ENCODE measurements at places on chromosomes 5 and 9.

- DNase-seq = no peak
Measured at GRCh38 chr9:124010303-124010664, 1.3 kb upstream of the LHX2 start.

GRCh38 chr5:44536650-44537260 is 147.5 kb upstream of the FGF10 start:
- DNase-seq = no peak

DNA sequence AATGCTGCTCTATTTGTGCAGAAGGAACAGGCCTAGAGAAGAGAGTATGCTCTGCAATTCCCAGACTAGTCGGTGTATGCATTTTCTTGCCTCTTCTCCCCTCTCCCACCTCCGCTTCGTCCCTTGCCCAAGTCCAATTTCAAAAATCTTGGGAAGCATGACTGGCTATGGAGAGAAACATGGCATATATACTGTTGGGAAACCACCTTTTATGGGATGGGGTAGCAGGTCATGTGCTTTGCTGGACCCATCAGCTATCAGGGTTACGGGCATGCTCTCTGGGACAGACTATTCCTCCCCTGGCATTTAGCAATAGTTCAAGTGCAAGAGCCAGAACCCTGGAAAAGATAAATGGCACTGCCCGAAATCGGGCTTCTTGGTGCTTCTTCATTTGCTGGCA is 12.0 kb downstream of the ISL1 start:
- no peak for DNase-seq

DNA sequence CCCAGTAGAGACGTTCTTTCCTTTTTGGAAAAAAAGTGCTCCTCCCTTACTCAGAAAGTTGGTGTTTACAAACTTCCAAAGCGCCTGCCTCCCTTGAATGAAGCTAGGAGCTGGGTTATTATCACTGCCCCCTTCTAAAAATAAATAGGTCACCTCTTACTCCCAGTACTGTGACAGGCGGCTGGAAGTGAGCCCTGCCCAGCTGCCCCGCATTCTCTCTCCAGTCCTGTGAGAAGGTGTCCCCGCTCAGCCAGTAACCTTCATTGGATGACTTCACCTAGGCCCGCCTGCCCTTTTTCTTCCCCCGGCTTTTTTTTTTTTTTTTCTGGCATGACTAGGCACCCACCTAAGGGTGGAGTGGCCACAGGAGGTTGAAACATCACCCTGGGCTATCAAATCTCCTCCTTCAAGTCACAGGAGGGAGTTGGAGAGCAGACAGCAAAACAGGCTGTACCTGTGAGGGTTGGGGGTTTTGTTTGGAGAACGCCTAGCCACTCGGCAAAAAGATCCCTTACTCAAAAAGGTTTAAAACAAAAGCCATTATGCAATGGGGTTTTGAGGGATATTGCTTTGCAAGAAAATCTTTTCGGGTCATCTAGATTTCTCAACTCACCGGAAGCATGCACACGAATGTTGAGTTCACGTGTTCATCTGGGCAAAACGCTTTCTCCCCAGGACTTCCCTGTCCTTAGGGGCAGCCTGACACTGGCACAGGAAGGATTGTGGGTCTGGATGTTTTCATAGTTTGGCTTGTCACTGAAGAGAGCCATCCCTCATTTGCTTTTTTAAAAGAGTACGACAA is 43.3 kb upstream of the ZNF622 start:
- DNase-seq = no peak

GRCh38 chr9:37309136-37309535 is 113.4 kb upstream of the GRHPR start:
- no peak for DNase-seq

- DNase-seq = no peak
Measured at GRCh38 chr9:99593610-99594009, 228.1 kb upstream of the NR4A3 start.

DNA sequence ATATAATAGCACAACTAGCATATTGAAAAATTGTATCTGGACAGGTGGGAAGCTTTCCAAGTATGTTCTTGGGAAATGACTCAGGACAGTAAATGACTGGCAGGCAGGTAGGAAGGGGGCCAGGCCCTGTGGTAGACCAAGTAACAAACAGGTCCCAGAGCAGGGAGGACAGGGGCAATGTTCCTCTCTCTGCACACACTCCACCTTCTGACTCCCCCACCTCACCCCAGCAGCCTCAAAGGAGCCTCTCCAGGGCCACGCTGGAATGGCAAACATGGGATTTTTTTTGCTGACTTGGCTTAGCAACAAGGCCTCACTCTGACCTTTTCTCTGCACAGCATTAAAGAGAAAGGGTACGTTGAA is 31.1 kb upstream of the IQGAP2 start:
- no peak for DNase-seq

DNA sequence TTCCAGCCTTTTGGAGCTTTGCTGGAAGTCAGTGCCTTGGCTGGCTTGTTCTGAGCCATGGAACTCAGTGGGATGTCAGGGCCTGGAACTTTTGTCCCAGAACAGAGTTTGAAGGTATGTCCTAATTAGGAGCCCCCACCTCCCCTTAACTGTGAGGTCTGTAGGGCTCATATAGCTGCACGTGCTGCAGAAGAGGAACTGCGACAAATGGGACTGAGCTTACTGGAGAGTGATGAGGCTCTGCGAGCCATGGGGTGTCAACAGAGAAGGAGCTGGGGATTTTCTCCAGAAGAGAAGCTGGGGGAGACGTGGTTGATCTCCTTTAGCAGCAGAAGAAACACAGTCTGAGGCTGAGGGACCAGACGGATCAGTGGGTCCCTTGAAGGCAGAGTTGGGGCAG is 10.9 kb downstream of the TMEM8B start:
- no peak for DNase-seq

DNA sequence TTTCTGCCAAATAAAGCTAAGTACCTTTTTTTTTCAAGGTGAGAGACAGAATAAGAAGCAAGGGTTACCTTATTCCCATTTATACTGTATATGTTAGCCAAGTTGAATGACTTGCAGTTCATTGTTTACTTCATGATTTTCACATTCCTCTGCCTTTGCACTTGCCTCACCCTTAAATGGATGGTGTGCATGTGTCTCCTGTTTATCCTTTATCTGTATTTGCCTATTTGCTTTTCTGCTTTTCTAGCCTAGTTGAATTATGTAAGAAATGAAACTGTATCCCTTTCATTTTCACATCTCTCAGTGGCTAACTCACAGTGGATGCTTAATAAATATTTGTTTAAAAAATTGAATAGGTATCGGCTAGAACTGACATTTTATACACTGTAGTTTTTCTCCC is 200.8 kb upstream of the ST8SIA4 start:
- no peak for DNase-seq

DNA sequence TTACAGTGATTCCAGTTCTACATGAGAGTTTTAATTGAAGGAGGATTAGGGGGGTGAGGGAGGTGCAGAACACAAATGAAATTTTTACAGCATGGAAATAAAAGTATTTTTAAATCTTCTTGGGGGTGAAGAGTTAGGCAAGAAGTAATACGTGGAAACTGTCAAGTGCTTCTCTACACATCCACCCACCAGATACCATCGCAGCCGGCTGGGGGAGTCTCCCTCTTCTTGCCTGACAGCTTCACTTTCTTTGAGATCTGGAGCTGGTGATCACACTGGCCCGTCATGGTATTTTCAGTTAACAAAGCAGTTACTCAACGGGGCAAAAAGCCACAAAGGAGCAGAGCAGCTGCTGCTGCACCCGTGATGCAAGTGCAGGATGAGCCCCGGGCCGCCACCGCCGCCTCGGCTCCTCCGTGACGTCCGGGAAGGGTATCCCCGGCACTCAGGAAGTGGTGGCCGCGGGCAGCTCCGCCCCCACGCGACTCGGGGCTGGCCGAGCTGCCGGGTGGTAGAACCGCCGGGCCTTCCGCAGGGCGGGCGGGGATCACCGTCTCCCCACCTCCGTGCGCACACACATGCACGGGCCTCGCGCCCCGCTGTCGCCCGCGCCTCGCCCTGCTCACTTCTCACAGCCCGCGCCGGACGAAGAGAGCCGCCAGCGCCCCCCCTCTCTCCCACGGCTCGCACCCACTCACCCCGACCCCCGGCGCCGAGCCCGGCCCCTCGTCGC is 2.4 kb upstream of the NR4A3 start:
- peak; percentile 40 for DNase-seq

GRCh38 chr5:73534011-73534644 is 31.3 kb downstream of the ANKRA2 start:
- DNase-seq = no peak

DNA sequence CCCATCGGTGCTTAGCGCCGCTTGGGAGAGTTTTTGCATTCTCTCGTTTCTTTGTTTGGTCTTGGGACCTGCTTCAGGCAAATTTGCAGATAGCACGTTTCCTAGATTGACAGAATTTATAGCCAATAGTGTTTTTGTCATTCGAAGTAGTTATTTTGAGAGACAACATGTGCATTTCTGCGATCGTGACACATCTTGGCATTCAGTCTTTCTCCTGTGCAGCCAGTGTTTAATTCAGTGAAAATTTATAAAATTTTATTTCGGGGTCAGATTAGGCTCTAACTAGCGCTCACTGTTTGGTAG is 830 bp downstream of the PRRC1 start:
- DNase-seq = no peak

DNA sequence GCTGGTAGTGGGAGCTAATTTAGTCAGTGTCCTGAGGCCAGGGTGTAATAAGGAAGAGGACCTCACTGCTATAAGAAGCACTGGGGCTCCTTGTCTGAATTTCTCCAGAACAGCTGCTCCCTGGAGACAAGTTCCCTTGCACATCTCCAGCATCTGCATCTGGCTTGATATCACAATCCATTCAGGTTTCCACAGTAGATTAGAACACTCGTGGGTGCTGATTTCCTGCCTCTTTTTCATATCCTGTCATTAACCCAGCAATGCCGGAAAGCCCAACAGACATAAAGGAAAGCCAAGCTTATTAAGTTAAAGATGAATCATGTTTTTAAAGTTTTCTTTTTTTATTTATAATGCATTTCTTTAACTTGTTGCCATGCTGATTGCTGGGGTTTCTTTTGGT is 232.3 kb upstream of the WWC1 start:
- no peak for DNase-seq

DNA sequence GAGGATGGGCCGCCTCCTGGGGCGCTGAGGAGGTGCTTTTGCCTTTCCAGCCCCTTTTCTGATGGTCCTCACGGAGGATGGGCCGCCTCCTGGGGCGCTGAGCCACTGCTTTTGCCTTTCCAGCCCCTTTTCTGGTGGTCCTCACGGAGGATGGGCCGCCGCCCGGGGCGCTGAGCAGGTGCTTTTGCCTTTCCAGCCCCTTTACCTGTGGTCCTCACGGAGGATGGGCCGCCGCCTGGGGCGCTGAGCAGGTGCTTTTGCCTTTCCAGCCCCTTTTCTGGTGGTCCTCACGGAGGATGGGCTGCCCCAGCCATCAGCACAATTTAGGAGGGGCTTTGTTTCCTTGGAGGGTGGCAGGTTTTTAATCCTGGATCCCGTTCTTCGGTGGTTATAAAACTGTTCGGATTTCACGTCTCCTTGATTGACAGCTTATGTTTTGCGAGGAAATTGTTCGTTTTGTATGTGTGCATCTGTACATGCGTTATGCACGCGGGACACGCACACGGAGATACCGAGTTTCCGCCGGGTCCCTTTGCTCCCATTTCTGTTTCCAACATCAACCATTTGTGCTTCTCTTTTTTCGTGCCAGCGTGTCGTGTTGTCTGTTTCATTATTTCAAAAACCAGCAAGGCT is 34.7 kb upstream of the SLC9A3 start:
- DNase-seq = no peak

GRCh38 chr9:87277346-87277745 is 220.3 kb upstream of the DAPK1 start:
- no peak for DNase-seq

GRCh38 chr5:33793276-33793675 is 98.5 kb downstream of the ADAMTS12 start:
- no peak for DNase-seq

DNA sequence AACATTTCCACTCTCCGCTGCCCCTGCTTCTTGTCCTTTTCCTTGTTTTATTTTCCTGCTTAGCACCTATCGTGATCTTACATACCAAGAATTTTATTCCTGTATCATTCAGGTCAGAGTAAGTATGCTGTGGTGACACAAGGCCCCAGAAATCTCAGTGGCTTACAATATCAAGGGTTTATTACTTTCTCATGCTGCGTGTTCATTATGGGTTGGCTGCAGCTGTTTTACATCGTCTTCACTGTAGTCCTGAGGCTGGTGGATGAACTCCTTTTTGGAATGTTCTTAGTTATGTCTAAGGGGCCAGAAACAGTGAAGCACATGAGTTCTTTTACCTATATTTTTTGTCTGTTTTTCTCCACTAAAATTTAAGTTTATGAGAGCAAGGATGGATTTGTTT is 51.2 kb downstream of the FCHO2 start:
- DNase-seq = no peak

DNA sequence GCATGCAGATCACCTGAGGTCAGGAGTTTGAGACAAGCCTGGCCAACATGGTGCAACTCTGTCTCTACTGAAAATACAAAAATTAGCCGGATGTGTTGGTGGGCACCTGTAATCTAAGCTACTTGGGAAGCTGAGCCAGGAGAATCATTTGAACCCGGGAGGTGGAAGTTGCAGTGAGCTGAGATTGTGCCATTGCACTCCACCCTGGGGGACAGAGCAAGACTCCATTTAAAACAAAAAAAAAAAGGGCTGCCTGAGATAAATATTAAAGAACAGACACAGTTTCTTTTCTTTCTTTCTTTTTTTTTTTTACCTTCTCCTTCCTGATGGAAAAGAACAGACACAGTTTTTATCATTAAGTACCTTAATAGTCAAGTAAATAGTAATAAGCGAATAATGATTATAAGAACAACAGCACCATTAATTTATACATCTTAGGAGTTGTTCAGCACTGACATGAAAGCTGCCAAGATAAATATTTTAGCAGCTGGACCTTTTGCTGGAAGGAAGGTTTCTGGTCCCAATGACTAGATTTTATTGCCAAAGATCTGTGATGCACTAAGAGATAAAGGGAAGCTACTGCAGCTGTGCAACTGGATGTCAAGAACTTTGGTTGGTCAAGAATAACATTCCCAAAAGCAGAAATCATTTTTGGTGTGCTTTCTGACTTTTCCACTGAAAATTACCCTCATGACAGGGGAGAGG is 7.0 kb downstream of the CENPP start:
- DNase-seq = no peak

DNA sequence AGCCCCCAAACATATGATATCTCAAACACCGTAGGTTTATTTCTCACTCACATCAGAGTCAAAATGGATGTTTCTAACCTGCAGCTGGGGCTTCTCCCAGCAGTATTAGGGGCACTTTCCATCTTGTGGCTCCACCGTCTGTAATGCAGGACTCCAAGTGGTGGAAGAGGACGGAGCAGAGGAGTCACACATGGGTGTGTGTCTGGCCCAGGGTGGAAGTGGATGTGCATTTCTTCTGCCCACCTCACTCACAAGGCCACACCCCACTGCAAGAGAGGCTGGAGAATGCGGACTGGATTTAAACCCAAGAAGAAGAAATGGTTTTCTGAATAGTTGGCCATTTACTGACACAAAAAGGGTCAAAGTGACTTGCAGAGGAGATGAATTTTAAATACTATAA is 13.9 kb downstream of the IL7R start:
- no peak for DNase-seq

GRCh38 chr9:128781187-128782070 is 5.6 kb upstream of the TBC1D13 start:
- no peak for DNase-seq

Measured in D721Med (cell line).